ENCODE measurements at places on chromosomes 7 and 10.

- peak; percentile 46 for DNase-seq
Observed at GRCh38 chr7:55245271-55245723, 119.8 kb upstream of the LANCL2 start.

DNA sequence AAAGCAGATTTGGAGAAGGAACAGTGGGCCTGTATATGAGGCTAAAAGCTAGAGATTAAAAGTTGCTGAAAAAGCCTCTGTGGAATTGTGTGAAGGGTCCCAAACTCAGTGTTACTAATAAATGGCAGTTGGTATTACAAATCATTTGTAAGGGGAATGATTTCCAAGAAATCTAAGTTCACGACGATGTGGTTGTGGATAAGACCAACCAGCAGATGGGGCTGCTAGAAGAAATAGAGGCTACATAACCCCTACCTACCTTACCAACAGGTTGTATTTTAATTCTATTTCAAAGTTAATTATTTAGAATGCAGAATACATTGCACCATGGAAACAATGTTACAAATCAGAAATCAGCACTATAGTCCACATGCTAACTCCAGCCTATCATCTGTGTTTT is 377.1 kb downstream of the HPSE2 start:
- DNase-seq, result no peak

DNA sequence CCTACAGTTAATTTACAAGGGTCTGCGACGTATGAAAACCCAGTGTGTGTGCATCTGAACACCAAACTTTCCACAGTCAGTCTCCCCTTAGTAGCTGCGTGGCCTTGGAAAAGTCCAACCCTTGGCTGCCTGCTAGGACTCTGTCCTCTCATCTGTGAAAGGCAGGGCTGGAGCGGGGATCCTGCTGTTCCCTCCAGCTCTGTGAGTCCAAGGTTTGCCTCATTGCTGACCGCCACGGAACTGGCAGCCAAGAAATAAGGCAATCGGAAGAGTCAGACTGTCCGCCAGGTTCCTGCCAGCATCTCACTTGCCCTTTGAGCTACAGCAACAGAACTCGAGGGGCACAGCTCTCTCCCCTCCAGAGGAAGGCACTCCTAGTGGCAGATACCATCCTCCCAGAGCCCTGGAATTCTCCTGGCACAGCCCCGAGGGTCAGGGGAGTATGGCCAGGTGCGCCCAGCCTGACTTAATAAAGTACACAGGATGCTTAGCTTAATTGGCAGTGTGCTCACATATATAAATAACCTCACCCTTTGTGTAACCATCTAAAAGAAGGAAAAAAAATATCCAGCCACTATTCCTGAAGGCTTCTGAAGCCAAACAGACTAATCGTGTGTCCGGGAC is 530.1 kb upstream of the FOXK1 start:
- no peak for DNase-seq

GRCh38 chr10:97319671-97320479 is 804 bp downstream of the FRAT1 start:
- DNase-seq, result no peak

DNA sequence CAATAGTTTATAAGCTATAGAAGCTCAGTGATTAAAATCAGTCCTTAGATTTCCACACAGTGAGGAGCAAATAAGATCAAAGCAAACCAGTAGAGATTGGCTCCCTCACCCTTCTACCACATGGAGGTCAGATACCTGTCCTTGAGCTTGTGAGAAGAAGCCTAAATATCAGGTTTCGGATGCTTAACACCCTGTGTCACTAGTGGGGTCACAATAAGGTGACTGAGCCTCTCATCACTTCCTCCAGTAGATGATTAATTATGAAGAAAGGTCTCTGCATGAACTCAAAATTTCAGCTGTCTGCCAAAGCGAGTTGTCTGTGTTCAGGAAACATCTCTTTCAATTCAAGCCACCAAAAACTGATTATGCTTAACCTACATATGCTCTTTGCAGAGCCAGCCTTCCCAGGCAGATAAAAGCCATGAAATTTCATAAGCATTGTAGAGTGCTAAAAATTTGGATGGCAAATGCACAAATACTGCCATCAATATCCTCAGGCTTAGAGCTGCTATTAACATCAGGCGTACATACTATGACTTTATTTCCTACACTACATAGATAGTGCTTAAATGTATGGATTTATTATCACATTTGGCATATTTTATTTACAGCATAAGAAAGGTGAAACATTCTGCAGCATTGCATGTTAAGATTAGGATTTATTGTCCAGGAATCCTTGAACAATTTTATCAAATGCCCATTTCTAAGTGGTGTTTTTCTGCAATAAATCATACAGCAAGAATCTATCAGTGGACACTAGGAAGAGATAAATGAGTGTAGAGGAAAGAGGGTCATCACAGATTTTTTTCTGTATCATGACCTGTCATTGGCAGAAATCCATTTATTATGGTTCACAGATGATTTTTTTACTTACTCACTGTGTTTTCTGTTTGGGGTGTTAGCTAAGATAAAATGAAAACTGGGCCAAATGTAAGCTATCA is 285.1 kb upstream of the SP8 start:
- DNase-seq, result no peak

DNA sequence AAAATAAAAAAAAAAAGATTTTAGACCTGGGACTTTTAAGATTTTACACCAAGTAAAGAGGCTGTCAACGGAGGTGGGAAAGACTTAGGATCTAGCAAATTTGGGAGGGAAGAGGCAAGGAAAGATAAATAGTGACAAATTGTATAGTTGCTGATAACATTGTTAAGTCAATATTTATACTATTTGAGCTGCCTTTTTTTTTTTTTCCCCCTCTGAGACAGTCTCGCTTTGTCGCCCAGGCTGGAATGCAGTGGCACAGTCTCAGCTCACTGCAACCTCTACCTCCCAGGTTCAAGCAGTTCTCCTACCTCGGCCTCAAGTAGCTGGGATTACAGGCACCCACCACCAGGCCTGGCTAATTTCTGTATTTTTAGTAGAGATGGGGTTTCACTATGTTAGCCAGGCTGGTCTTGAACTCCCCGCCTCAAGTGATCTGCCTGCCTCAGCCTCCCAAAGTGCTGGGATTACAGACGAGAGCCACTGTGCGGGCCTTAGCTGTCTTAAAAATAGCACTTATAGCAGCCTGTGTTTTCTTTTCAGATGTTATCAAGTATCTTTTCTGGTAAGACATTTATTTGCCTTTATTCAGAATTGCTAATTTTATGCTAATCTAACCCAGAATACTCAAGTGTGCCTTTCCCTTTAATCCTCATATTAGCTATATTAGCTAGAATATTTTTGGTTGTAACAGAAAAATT is 94.5 kb downstream of the MMRN2 start:
- no peak for DNase-seq

DNA sequence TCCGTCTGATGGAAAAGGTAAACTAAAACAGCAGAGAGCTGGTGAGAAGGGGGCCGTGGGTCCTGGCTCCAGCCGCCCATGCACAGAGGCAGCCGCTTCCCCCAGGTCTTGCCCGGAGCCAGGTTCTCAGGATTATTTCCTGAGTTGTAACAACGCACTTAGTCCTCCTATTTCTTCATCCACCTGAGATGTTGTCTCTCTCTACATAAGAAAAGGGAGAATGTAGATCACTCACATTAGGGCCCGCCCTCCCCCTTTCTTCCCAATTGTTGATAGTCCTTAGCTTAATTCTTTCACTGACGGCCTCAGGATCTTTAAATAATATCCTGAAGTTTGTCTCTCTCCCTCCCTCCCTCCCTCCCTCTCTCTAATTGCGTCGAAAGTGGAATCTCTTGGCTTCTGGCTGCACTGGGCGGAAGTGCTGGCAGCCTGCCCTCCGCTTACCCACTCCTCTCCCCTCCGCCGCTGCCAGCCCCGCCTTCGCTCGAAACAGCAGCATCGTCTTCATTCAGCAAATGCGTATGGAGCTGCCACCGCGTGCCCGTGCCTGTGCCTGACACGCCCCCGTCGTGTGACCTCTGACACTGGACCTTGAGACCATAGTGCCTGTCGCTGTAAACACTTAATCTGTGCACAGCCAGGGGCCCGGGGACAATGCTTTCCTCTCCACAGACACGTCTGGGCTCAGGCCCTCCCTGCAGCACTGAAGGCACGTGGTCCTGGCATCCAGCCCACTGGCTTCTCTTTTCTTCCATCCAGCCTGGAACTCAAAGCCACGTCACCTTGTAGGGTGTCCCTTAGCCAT is 174.5 kb upstream of the PPP2R2D start:
- no peak for DNase-seq

GRCh38 chr10:68606918-68607317 is 46.8 kb downstream of the TET1 start:
- no peak for DNase-seq

- no peak for DNase-seq
Observed at GRCh38 chr10:74238031-74238431, 87.0 kb downstream of the ADK start.

- no peak for DNase-seq
Observed at GRCh38 chr7:29300026-29300480, 105.5 kb downstream of the CHN2 start.

DNA sequence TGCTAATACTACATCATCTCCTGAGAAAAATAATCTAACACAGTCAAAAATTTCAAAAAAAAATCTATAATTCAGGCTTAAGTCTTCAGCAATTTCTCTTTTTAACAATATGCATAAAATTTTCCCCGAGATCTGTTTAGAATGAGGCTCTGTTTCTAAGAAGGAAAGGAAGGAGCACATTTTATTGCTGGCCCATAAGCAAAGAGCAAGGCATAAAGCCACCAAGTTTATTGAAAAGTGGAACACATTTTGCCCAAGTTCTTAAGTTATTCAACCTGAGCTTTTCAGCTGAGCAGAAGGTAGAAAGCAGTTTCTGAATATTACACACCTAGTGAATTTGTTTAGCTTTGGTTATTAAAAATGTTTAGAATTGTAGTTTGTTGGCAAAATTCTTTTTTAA is 73.9 kb downstream of the AGMO start:
- DNase-seq, result no peak

GRCh38 chr10:77080361-77081027 is 557.1 kb downstream of the KCNMA1 start:
- no peak for DNase-seq

DNA sequence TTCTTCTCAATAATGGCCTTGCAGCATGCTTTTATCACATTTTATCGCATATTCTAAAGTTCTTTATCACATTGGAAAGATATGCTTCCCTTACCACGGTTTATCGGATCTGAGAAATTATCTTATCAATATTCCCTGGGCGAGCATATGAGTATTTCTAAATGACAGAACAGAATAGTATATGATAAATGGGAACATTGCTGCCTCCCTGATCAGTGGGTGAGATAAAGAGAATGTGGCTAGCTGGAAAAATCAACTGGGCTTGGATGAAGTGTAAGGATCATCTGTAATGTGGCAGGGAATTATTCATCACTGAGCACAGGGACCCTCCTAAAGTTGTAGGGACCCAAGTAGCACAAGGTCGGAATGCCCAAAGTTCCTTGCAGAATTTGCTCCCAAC is 667.4 kb upstream of the NRP1 start:
- DNase-seq, result no peak

DNA sequence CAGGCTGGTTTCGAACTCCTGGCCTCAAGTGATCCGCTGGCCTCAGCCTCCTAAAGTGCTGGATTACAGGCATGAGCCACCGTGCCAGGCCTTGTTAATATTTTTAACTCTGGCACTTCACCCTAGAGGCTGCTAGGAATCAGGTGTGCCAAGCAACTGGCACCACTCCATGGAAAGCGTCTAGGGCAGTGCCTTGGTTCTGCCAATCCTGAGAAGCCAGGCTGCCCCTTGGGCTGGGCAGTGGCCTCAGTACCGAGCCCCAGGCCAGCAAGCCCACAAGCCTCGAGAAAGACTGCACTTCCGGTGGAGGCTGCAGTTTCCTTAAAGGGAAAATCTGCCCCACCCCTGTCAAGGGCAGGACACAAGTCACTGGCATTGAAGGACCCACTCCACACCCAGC is 11.3 kb downstream of the ALKBH4 start:
- no peak for DNase-seq

- no peak for DNase-seq
Observed at GRCh38 chr10:77629775-77630506, 7.7 kb downstream of the KCNMA1 start.

DNA sequence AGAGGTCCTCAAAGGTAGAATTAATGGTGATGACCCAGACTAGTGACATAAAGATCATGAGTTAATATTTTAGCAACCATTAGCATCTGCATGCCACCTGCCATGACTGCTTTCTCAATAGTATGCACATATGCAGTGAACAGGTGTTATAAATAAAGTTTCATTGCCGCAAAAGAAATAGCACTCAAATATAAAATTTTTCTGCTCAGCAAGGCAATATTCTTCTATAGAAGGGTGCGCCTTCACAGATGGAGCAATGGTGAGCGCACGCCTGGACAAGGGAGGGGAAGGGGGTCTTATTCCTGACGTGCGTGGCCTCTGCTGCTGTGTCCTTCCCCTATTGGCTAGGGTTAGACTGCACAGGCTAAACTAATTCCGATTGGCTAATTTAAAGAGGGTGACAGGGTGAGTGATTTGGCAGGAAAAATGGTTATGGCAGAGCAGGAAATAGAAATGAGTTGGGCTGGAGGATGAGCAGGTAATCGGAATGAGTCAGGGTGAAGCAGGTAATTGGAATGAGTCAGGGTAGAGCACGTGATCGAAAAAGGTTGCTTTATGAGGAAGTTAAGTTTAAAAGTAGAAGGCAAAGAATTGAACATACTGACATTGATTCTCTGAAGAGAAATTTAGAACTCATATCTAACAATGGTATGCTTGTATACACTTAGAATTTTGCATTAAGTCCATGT is 24.7 kb upstream of the TRIM24 start:
- no peak for DNase-seq

DNA sequence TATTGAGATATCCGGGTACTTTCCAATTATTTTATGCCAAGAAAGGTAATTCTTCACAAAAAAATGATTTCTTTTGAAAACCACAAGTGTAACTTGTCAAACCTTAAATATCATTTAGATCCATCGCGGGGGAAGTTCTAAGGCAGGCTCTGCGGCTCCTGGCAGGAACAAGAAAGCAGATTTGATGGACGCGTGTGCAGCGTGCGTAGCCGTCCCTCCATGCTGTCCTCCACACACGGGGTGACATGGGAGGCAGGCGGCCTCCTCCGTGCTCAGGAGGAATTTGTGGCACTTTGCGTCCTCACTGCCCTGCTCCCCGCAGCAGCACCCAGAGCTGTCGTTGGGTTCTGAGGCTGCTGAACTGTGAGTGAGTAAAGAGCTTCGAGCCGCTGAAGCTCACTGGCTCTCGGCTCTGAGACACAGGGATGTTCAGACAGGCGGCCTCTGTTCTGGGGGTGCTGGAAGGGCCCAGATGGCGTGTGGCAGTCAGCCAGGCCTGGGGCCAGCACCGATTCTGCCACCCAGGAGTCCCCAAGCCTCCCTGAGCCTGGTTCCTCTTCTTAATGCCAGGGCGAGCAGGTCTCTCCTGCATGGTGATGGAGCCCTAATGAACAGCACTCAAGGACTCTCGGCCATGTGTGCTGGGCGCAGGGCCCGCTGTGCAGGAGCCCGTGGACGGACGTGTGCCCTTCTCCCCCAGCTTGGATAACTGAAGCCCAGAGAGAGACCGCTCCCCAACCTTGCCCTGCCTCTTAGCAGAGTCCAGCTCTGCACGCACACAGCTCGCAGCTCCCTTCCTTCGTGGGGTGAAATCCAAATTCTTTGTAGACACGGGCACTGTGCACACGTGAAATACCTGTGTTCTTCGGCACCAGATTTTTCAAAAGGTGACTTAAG is 185.4 kb upstream of the SHH start:
- DNase-seq, result no peak

- no peak for DNase-seq
Observed at GRCh38 chr7:66899552-66900280, 21.3 kb upstream of the TMEM248 start.

Data from AG04449 (cell line).